Lung (tissue), 17 donors: ENCODE measurements at places on chromosomes 12 and 14. TPM values are rescaled to one million over a fixed set of nuclear protein-coding genes. Genes with fewer than 3 reads are reported as not detected.

DNA sequence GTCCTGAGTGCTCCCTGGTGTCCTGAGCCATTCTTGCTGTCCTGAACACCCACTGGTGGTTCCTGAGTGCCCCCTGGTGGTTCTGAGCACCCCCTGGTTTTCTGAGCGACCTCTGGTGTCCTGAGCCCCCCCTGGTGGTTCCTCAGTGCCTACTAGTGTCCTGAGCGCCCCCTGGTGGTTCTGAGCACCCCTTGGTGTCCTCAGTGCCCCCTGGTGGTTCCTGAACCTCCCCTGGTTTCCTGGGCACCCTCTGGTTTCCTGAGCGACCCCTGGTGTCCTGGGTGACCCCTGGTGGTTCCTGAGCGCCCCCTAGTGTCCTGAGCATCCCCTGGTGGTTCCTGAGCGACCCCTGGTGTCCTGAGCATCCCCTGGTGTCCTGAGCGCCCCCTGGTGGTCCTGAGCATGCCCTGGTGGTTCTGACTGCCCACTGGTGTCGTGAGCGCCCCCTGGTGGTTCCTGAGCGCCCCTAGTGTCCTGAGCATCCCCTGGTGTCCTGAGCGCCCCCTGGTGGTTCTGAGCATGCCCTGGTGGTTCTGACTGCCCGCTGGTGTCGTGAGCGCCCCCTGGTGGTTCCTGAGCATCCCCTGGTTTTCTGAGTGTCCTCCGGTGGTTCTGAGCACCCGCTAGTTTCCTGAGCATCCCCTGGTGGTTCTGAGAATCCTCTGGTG lies 473.1 kb downstream of the TMEM121 start:
- no peak for DNase-seq

DNA sequence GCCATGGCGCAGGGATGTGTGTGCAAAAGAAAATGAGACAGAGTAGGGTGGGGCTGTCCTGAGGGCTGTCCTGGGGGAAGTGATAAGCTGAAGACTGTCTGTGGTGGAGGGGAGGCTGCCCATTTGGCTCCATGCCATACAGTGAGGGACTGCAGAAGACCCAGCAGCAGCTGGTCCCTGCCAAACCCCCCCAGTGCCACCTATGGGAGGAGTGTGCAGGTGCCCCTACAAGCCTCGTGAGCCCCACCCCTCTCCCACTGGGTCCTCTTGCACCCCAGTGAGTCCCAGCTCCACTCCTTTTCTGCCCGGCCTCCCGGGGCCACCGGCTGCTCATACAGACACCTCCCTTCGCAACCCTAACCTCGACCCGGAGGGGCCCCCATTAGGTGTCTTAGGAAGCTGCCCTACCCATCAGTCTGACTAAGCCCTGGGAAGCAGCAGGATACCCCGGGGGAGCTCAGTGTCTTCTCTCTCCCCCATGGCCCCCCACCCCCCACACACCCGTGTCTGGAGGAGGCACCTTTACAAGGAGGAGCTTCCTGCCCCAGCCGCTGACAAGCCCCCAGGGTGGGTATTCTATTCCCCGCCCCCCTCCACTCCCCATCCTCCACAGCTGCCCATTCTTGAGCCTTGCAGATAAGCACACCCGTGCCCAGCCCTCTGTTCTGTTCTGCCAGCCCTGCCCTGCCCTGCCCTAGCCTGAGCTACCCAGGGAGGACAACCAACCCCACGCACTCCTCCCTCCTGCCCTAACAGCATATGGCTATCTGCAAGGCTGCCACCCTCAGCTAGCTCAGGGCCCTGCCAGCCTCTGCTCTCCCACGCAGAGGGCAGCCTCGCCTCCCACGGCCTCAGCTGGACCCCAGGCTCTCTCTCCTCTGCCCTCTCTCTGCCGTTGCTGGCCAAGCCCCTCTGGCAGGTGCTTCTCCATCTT lies 41.9 kb downstream of the SLC6A12 start:
- no peak for DNase-seq

Gene KRT86
- not detected for total RNA-seq

DNA sequence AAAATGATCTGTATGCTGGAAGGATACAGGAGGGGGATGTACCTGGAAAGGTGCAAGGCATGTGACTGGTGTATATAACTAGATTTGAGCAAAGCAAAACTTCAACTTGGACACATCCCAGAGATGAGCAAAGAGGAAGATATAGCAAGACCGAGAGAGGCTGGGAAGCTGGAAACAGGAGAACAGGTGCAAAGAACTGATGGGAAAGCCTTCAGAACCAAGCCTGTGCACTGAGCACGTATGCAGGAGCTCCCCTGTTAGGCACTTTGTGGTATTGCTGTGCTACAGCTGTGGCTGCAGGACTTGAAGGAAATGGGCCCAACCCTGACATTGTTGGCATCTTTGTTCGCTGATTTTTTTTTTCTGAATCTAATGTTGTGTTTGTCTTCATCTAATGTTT lies 120.7 kb upstream of the PWP1 start:
- no peak for DNase-seq

DNA sequence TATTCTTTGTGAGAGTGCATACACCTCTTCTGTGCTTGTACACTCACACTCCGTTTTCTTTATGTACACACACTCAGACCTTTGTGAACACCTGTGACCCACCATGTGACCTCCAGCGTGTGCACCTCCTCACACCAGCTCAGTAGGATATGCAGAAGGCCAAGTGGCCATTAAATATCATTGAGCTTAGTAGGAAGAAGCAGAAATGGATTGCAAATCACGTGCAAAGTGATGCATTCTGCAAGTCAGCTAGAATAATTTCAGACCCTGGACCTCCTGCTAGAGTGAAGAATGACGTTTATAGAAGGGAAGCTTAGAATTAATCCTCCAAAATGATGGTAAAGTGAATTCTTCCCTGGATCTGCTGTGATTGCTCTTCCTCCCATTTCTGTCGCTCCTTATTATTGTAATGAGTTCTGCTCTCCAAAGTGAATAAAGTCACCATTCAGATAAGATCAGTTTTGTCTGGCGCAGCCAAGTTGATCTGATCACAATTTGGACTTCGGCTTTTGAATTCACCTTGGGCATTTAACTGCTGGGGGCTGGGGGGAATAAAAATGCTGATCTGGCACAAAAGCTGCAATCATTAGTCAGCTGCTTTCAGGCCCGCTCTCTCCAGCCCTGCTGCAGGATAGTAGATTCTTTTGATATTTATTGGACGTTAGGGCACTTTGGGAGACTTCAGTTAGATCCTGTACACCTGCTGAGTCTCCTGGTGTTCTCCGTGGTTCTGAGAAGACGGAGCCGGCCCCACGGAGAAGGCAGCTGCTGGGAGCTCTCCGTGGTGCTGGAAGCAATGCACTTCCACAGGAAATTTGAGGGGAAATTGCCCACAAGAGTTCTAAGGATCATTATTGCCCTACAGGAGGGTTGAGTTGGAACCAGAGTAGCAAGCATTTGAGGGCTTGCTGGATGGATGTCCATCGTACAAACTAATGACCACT lies 12.4 kb upstream of the NRXN3 start:
- peak; percentile 26 for DNase-seq

DNA sequence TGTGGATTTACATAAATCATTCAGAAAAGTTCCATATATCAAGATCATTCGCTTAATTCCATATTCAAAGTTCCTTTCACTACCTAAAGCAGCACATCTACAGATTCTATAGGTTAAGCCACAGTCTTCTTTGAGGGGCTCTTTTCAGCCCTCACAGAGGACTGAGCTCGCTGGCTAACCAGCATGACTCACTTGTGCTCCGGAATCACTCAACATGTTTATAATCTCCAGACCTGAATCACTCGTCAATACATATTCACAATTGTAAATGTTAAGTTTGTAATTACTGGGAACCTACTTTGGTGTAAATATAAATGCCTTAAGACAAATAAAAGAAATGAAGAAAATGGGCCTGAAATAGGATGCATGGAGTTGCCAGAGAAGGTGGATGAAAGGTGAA lies 315.7 kb downstream of the TMEM132D start:
- no peak for DNase-seq

DNA sequence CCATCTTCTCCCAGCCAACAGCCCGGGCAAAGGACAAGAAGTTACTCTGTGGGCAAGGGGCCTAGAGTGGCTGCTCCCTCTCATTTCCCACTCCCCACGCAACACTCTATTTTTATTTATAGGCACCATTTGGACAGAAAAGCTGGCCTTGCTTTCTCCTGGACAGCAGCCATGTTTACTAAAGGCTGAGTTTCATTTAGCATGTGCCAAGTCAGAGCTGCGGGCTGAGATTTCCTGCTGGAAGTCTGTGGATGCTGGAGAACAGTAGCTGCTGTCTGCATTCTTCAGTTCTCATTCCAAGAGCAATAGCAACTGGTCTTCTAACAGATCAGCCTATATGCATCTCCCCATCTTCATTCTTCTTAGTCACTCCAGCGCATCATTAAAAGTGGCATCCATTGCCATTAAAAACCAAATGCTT lies 8.3 kb downstream of the COL2A1 start:
- DNase-seq: peak; percentile 99

DNA sequence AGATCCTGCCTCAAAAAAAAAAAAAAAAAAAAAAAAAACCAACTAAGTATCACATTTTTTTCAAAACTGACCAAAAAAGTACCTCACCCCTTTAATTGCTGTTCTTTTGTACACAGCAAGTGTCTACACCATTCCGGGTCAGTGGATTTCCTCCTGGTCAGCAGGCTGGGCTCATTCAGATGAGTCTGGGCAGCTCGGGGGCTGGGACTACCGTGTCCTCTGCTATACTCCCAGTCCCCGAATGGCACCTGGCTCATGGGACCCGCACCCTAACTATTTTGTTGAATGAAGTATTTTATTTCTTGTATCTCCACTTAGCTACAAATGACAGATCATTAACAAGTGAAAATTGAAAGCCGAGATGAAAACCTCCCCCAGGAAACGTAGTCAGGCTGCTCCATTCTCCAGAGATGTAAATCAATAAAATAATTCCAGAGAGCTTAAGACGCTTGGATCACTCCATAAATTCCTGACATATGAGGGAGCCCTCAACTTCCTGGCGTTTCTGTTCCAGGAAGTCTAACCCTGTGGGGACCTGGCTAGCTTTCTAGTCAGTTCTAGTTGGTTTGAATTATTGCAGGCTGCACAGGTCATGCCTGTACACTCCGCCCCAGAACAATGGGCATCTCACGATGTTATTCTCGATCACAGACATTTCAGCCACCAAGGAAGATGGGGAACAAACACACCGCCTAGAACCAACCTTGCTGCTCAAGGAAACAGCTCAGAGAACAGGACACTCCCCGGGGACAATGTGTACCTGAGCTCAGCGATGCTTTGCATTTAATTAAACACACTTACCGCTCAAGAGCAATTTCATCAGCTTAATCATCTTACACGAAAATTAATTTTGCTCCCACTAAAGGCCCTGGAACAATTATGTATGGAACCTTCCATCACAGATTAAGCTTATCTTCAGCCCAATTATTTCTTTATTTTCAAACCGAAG lies 76.3 kb downstream of the RIMBP2 start:
- no peak for DNase-seq

DNA sequence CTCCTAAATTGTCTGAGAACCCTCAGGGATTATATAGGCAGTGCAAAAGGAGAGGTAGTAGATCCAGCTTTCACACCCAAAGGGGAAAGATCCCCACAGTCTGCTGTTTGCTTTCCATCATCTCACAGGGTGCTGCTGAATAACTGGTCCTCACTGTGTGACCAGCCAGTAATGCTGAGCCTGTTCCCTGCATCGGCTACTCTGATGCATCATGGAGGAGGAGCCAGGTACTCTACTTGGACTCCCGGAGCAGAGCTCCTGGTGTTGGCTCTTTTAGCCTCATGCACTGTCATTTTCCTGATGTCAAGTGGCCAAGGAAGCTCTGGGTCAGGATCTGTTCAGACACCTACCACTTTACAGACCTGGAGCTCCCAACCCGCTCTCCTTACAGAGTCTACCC lies 127.4 kb upstream of the ATF1 start:
- no peak for DNase-seq

DNA sequence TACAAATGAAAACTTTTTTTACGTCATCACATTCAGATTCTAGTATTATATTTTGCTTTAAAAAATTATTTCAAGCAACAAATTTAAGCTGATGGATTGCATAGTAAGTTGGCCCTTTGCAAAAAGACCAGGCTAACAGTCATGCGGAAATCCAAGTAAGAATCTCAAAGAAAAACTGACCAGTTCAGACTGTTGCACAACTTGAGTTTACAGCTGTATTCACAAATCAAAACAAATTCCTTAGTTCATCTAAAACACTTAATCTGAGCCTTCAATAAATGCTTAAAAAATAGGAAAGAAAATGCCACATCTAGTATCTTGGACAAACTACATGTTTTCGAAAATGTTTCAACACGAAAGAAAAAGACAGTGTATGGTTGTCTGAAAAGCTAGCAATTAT lies 847 bp downstream of the CCDC59 start:
- DNase-seq: no peak

DNA sequence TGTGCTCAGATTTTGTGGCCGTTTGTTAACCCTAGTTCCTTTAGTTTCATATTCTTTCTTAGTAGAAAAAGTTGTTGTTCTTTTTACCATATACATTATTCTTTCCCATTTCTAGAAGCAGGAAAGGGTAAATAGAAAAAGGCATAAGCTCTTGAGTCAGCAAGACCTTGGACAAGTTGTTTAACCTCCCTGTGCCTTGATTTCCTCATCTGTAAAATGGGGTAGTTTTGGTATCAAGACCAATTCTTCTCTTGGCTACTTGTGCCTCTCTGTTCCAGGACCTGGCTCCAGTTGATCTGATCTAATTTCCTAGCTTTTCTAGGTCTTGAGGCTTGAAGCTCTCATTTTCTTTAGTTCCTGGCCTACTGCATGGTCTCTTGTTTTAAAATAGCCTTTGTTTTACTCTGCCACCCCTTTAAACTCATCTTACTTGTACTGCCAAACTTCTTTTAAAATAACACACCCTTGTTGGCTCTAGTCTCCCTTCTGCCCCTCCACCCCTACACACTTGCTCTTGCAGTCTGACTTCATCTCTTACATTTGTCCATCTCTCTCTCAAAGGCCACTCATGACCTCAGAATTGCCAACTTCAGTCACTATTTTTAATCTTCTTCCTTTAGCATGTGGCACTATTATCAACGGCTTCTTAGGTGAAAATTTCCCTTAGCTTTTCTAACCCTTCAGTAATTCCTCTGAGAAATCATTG lies 143.7 kb downstream of the TTLL5 start:
- no peak for DNase-seq

GRCh38 chr12:50799908-50800307 lies 36.0 kb downstream of the ATF1 start:
- no peak for DNase-seq
